ENCODE measurements at places on chromosomes 6 and 20.

DNA sequence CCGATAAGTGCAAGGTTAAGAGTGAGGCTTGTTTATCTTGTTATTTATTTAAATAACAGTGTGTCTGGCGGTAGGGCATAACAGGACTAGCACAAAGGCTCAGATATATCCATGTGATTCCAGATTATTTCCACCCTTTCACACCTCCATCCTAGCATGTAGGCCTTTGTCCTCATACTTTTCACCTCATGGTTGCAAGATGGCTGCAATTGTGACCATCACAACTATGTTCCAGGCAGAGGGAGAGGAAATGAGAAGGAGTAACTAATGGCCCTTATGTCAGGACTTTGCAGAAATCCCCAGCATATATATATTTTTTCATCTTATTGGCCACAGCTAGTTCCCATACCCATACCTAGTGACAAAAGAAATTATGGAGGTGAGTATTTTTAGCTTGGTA, 23.5 kb upstream of the RALY start:
- no peak for DNase-seq

GRCh38 chr6:12504325-12504966, 212.1 kb upstream of the PHACTR1 start:
- DNase-seq, result peak; percentile 10

GRCh38 chr6:156963712-156964700, 186.8 kb downstream of the ARID1B start:
- no peak for DNase-seq

GRCh38 chr6:32436995-32437836, 2.5 kb upstream of the HLA-DRA start:
- DNase-seq, result peak; percentile 29

DNA sequence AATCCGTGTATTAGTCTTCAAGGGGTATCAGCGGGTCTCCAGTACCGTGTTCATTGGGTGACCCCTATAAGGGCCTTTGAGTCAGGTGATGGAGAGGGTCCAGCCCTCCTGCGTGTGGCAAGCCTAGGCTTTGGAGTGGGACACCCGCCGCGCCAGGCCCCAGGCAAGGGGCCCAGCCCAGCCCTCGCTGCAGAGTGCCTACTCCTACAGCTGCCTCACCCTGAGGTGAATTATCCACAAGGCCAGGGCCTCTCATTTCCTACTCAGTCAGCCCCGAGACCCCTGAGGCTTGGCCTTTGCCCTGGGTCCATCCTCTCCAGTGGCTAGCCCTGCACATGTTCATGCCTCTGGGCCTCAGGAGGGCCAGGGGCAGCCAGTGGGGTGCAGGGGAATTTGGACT, 45.1 kb downstream of the TMEM242 start:
- DNase-seq, result no peak

GRCh38 chr6:138999949-139000725, 12.1 kb upstream of the REPS1 start:
- no peak for DNase-seq

GRCh38 chr6:42281570-42281969, 63.9 kb upstream of the MRPS10 start:
- no peak for DNase-seq

DNA sequence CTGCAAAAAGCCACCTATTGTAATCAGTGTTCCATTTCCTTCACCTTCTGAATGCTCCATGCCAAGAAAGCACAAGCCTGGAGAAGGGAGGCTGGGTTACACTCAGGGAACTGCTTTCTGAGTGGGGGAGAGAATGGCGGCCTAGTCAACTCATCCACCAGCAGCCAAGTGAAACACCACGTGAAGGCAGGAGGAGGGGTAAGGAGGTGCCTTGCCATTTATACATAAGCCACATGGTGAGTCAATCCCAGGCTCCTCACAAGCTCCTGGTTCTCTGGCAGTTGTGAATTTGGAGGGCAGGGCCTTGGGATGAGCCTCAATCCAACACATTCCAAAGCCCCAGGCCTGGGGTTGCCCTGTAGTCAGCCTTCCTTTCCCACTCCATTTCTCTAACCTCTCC, 149.4 kb downstream of the CD24 start:
- DNase-seq, result no peak

DNA sequence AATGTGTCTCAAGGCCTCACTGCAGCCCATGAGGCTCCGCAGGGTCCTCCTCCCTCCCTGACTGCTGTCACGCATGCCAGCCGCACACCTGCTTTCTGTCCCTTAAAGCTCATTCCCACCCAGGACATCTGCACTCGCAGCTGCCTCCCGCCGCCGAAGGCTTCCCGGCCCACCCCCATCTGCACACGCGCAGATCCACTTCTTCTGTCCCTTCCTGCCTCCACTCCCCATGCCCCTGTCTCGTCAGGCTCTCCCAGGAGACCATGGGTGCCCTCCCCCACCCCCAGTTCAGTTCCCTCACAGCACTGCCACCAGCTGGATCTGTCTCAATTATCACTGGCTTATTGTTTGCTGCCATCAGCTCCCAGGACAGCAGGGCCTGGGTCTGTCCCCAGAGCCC, 63.0 kb downstream of the RIPOR3 start:
- DNase-seq, result no peak

DNA sequence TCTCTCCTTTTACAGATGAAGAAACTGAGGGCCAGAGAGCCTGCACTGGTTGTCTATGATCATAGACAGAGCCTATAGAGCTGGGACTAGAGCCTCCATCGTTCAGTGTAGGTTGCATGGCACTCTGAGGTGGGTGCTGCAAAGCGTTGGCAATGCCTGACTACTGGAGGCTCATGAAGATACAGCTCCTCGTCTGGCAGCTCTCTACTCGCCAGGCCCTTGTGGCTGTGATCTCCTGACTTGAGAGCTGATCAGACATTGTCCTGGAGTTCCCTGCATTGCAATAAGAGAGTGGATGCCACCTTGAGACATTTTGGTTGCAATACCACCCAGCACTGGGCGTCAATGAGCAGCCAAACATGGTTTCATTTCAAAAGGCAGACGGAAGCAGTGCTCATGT, 270.1 kb upstream of the ARID1B start:
- no peak for DNase-seq

DNA sequence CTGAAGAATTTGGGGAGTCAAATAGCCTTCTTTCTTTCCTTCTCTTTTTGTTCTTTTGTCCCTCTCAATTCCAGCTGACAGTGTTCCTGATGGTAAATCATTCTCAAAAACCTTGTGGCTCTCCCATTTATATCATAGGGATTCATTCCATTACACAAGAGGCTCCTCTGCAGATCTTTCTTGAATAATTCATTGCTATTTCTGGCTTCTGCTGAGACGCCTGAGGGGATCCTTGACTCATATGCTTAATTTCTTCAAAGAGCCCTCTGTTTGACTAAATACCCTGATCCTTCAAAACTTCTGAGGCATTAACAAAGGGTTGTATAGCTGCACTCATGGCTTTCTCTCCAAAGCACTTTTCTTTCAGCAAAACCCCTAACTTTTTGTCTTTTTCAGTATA, 289.3 kb downstream of the FARS2 start:
- DNase-seq, result no peak

- peak; percentile 30 for DNase-seq
These were observed 24.6 kb upstream of the ASF1A start for GRCh38 chr6:118869350-118869749.

Data from SW 1271 (cell line).